ENCODE measurements at places on chromosomes 12 and 14.

DNA sequence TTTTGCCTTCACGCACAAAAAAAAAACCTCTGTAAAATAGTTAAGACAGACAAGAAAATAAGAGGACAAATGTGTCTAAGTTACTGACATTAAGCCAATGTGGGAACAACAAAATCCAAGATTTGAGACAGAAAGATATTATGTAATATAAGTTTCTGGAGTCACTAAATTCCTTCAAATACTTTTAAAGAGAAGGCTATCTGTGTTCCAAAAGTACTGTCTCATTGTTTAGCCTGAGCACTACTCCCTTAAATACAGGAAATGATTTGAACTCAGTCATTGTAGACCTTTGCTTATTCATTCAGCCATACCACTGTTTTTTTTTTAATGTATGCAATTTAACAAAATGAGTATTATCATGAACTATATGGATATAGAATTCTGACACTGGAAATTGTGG is 82.7 kb upstream of the KITLG start:
- no peak for DNase-seq

GRCh38 chr12:46608431-46609272 is 217.1 kb downstream of the SLC38A4 start:
- DNase-seq = no peak

DNA sequence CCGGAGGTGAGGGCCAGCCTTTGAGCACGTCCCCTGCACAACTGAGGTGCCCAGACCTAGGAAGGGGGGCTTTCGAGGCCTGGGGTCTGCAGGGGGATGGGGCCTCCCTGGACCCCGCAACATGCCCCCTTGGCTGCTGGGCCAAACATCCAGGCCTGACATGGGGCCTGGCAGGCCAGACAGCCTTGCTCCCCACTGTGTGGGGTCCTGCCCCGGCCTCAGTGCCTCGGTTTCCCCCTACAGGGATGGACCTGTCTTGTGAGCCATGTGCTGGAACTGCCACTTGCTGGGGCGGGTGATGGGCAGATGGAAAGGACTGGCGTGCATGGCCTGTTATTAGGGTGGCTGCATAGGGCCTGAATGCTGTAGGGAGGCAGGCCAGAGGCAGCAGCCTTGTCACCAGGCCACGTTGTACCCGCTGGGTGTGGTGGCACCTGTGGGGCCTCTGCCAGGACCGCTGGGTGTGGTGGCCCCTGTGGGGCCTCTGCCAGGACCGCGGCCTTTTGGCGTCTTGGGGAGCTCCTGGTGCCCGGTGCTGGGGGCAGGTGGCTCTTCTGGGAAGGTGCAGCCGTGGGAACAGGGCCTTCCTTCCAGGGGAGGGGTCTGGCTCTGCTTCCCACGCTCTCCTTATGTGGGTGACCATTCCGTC is 20.4 kb downstream of the ASPG start:
- no peak for DNase-seq

DNA sequence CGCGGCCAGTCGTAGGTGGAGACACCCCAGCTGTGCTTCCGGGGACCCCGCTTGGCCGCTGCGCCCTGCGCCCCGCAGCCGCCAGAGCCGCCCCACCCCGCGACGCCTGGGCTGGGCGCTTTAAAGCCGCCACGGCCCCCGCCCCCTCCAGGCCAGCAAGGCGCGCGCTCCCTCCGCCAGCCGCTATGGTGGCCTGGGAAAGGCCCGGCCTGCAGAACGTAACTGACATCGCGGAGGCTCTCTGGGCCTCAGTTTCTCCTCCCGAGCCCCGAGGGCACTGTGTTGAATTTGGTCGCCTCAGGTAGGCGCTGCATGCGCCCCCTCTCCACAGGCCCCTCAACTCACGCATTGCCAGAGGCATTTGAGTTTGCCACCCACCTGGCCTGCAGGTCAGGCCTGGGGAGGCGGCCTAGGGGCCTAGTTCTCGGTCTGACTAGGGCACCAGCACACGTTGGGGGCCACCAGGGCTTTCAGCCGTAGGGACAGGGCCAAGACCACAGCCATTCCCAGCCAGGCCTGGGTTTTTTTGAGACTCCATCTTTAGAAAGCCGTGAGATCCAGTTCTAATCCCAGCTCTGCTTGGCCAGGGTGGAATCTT is at the start of gene NGB:
Gene NGB, minus strand, starts transcription at position 94 of the 598 bp plus-strand sequence. CDS start 269 bp downstream, outside the sequence.
- no peak for DNase-seq

GRCh38 chr12:2959192-2959504 is at the start of gene TEAD4:
Gene TEAD4, plus strand, starts transcription at chr12:2959397.
- DNase-seq = no peak

- no peak for DNase-seq
Observed at GRCh38 chr12:102543494-102544485, 63.4 kb upstream of the IGF1 start.

GRCh38 chr14:85336817-85337216 is 193.1 kb upstream of the FLRT2 start:
- no peak for DNase-seq

- DNase-seq = no peak
Observed at GRCh38 chr12:5807514-5808219, 137.4 kb downstream of the ANO2 start.

GRCh38 chr14:104895207-104895785 is 29.4 kb upstream of the PLD4 start:
- DNase-seq = no peak

GRCh38 chr14:90319173-90319572 is 12.6 kb downstream of the NRDE2 start:
- DNase-seq = no peak

- DNase-seq = no peak
Observed at GRCh38 chr12:5518584-5519365, 86.9 kb downstream of the NTF3 start.

DNA sequence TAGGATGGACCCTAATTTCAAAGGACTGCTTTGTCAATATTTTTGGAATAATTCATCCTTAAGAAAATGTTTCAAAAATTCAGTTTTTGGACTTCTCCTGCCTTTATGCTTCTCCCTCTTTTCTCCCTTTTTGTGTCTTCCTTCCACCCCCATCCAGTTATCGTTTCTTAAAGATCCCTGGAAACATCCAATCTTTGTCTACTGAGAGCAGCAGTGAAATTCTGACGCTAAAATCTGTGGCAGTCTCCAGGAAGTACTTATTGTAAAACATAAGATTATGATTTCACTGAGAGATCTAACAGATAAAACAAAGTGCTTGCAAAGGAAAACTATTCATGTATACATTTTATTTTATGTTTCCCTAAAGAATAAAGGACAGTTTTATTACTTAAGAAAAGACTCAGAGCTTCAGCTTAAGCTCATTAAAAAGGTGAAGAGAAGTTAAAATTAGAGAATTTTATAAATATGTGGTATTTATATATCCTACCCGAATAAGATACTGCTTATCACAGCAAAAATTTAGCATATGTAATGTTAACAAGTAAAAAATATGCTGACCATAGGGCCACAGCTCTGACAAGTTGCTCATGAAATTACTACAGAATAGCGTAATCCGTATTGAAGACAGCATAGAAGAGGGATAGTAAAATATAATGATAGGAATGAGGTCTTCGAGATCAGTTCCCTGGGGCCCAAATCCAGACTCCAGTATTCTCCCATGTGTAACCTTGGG is 6.9 kb downstream of the FRMD6 start:
- DNase-seq = no peak

- DNase-seq = no peak
Observed at GRCh38 chr12:85626784-85627171, 209.4 kb downstream of the RASSF9 start.

- DNase-seq = no peak
Observed at GRCh38 chr12:97666263-97666662, 203.7 kb downstream of the RMST start.

DNA sequence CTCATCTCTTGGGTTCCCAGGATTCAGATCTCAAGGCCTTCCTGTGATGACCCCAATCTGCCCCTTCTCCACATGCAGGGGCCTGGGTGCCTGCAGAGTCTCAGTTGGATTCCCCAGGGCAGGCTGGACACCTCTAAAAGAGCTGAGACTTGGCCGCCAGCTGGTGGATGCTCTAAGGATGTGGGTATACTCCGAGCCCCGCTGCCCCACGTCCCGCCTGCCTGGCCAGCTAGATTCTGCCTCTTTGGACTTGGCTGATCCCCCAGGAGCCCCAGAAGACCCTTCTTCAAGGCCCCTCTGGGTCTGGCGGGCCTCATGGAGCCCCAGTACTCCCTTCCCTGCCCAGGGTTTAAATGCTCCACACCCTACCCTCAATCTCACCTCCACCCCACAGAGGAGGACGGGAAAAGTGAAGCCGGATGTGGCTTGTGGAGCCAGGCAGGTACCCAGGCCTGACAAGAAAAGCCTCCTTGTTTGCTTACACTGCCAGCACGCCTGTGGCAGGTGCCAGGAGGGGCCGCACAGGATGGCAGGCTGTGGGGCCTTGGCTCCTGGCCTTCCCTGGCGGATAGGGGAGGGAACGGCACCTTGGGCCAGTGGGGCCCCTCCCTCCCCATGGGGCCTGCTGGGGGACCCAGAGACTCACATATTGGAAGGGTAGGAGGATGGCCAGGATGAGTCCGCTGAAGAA is 15.1 kb downstream of the FAIM2 start:
- DNase-seq = no peak

All from CD4-positive, alpha-beta T cell treated with Interleukin-17A for 1 hour (primary cell).